ENCODE measurements at places on chromosomes 3 and 15.

DNA sequence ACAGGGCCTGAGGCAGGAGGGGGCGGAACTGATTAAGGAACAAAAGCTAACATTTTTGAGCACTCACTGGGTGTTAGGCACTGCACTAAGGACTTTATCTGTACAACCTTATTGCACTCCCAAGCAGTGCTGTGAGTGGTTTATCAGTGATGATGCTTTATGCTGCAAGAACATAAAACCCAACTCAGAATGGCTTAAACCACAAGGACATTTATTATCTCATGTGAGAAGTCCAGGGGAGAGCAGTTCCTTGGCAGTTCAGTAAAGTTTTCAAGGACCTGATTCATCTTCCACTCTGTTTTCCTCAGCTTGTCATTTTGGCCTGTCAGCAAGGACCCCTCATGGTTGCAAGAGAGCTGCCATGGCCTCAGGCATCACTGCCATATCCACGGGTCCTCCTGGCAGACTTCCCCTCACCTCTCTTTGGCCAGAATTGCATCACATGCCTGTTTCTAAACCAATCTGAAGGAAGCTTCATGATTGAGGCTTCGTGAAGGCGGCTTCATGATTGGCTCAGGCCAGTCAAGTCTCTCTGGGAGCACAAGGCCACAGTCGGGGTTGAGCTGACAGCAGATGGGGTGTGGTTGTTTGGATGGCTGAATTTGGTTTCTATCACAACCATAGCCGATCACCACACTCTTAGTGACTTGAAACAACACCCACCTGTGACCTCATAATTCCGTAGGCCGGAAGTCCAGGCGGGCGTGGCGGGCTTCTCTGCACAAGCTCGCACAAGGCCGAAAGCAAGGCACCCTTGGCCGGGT is 15.8 kb downstream of the EFCC1 start:
- no peak for DNase-seq

DNA sequence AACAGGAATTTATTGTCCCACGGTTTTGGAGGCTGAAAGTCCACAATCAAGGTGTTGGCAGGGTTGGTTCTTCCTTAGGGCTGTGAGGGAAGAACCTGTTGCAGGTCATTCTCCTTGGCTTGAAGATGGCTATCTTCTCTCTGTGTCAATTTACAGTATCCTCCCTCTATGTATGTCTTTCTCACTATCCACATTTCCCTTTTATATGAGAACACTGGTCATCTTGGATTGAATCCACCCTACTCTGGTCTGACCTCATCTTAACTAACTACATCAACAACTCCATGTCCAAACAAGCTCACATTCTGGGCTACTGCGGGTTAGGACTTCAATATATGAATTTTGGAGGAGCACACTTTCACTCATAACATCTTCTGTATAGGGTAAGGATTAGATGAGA is 61.9 kb downstream of the CLDN1 start:
- DNase-seq = no peak

DNA sequence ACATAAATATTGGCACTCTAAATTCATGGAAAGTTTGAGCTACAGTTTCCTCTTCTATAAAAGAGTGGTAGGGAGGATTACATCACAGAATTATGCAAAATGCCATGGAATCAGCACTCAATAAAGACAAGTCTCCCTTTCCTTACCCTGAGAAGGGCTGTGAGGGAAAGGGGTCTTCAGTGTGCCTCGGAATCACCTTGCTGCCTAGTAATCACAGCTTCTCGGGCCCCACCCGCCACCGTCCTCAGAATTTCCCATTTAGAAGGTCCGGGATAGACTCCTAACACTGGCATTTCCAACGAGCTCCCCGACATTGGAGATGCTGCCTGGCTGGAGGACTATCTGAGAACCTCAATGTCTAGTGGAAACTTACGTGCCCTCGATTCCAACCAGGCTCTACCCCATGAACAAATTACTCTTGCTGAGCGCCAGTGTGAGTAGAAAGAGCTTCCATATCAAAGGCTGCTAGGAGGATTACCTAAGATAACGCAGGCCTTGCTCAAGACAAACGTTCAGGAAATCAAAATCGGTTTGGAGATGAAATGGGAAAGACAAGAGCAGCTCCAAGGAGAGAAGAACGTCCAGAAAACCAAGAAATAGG is 92.1 kb upstream of the CHD2 start:
- no peak for DNase-seq

DNA sequence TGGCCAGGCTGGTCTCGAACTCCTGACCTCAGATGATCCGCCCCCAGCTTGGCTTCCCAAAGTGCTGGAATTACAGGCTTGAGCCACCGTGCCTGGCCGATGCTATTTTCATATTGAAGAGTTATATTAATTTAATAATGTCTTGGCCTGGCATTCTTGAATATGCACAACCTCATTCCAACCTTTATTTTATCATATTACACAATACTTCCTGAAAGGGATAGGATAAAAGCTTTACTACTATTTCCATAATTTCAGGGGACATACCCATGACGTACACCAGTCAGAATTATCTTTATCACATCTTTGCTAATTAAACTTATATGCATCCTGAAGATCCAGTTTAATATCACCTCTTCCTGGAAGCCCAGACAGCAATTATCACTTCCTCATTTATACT is 205.3 kb downstream of the ZIC4 start:
- no peak for DNase-seq

GRCh38 chr15:70382762-70383458 is 285.2 kb upstream of the TLE3 start:
- DNase-seq = no peak
